GM10248 (cell line): ENCODE measurements at places on chromosomes 3 and 15.
A peak's percentile ranks its signal among the peaks of the same experiment; 100 is the strongest.

DNA sequence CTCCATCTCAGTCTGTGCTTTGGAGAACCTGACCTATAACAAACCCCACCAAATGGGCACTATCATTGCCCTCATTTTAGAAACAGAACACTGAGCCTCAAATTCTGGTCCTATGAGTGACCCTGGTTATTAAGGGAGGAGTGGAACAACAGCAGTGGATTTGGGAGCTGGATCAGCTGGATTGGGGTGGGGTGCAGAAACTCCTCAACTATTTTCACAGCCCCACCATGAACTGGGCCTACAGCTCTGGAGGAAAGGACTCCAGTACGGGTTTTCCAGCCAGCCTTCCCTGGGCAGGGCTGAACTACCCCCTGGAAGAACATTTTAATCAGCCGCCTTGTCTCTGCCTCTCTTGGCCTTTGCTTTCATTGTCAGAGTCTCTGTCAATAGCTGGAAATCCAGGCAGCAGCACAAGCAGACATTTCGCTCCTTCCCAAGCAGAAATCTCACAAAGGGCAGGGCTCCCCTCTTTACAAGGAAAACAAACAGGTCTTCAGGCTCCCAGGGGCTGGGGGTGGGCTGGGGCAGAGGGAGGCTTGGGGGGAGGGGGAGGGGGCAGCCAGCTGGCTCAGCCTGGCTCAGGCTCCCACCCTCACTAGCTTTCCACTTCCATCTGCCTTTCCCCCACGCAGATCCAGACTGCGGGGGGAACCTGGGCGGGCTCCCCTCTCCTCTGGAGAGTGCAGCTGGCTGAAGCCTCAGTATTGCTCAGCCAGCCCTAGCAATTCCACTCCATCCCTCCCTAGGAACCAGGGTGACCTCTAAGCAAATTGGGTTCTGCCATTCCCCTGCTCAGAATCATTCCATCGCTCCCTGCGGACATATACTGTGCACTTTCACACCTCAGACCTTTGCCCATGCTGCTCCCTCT, 13.7 kb upstream of the TLE3 start:
- DNase-seq: no peak

DNA sequence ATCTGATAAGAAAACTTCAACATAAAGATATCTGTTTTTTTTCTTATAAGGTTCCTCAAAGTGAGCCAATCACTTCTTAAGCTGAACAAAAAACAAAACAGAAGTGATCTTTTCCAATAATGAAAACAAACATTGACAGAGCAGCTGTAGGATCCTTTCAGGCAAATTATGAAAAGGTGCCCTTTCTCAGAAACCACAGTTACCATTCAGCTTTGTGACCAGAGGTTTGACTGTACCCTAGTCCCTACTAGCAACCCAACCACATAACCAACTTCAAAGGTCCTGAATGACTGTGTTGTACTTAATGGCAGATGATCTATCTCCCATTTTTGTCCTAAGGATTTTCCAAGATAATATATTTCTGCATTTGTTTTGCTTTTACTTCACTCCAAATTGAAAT, 39.4 kb upstream of the CCR2 start:
- no peak for DNase-seq

GRCh38 chr15:45914425-45914824, 279.6 kb downstream of the SQOR start:
- no peak for DNase-seq

- DNase-seq: no peak
Observed at GRCh38 chr3:54764911-54765310, 162.9 kb downstream of the LRTM1 start.

GRCh38 chr3:125107861-125108567, 52.2 kb upstream of the HEG1 start:
- DNase-seq: peak; percentile 71
